Upper lobe of right lung (tissue), 1 donor: ENCODE measurements at places on chromosomes 5 and 9.

- H3K4me3 ChIP-seq, result peak overlapping the region; percentile 64
- H3K27me3 ChIP-seq, result no peaks in the 10 kb centered on the region
- H3K27ac ChIP-seq, result peak overlapping the region; percentile 75
- DNase-seq, result peak; percentile 71
- peaks cover 5% of the 10 kb centered on the region for H3K4me1 ChIP-seq
Measured at GRCh38 chr5:15500325-15501001, 483 bp downstream of the FBXL7 start.

GRCh38 chr5:143874312-143874711, 62.4 kb downstream of the HMHB1 start:
- H3K36me3 ChIP-seq, result no peaks in the 10 kb centered on the region
- no peaks in the 10 kb centered on the region for H3K4me1 ChIP-seq
- no peak overlapping the region for H3K27ac ChIP-seq
- H3K4me3 ChIP-seq, result no peak overlapping the region
- no peak for DNase-seq

DNA sequence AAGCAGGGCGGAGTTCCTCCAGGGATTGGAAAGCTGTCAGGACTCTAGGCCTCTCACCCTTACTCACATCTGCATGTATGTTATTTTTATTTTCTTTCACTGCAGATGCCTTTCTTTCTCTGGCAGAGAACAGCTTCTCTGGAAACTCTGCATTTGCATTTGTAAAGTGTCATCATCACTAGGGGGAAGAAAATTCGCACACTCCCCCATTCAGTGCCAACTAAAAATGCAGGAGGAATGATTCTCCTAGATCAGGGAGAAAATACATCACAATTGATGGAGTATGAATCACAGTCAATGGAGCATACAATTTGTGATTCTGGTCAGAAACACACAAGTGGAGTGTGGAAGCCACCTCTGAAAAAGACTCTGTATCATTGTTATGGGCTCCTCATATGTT, 351.4 kb upstream of the FTMT start:
- H3K4me1 ChIP-seq, result peaks cover 7% of the 10 kb centered on the region
- no peaks in the 10 kb centered on the region for H3K36me3 ChIP-seq
- DNase-seq, result no peak
- no peak overlapping the region for H3K27ac ChIP-seq
- no peaks in the 10 kb centered on the region for H3K27me3 ChIP-seq

- no peak for DNase-seq
- H3K27ac ChIP-seq, result no peak overlapping the region
- H3K36me3 ChIP-seq, result no peaks in the 10 kb centered on the region
- H3K4me3 ChIP-seq, result no peak overlapping the region
- H3K4me1 ChIP-seq, result no peaks in the 10 kb centered on the region
- H3K27me3 ChIP-seq, result no peaks in the 10 kb centered on the region
Measured at GRCh38 chr5:101505891-101506570, 602.9 kb upstream of the ST8SIA4 start.

DNA sequence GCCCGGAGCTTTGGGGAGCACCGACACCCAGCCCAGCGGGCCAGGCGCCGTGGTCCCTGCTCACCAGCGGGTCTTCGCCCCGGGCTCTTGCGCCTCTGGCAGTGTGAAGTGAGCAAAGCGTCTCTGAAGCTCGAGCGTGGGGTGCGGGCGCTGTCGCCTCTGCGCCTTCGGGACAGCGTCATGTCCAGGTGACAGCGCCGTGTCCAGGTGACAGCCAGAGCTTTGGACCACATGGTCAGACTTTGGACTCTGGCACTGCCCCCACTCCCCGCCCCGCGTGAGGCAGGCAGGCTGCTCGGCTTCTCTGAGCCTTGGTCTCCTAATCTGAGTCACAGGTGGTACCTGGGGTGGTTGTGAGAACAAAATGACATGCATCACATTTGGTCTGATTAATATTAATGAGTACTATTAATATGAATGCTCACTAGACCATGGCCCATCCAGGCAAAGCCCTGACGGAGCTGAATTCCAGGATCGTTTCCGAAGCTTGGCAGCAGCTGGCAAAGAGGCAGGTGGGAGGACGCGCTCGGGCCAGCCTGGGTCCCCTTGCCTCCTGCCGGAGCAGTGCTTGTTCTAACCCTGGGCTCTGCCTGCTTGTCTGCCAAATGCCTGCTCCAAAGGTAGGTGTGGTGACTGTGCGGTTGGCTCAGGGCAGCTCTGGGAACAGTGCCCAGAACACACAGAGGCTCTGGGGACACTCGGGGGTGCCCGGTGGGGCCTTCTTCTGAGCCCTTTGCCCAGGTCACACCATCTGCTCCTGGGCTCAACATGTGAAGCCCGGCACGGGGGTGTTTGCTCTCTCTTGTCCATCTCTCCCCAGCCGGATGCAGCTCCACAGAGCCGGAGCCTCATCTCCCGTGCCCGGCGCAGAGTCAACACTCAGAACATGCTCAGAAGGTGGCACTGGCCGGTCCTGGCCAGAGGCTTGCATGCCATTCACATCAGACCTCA, 157.1 kb downstream of the OLFM1 start:
- H3K36me3 ChIP-seq, result no peaks in the 10 kb centered on the region
- no peaks in the 10 kb centered on the region for H3K4me1 ChIP-seq
- H3K27me3 ChIP-seq, result peaks cover 22% of the 10 kb centered on the region
- DNase-seq, result peak; percentile 70

DNA sequence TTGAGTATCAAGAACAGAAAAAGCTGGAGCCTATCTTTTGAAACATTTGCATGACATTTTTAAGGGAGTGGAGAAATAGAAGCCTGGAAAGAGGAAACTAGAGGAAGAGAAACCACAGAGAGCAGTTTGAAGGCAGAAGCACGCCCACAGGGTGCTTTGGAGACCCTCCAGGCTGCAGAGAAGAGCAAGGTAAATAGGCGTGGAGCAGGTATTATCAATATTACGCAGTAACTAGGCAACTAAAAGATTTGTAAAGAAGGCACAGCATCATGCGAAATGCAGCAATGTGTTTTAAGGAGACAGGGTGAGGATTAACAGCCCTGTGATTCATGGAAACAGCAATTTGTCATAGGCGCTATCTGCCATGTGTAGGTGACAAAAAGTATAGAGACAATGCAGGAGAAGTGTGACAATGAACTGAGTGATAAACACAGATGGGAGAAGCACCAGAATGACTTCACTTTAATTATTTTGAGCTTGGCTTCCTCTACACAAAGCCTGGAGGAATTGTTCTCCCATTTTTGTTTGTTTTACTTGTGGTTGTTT, 281.2 kb downstream of the BRINP1 start:
- DNase-seq, result no peak
- no peaks in the 10 kb centered on the region for H3K36me3 ChIP-seq
- H3K27ac ChIP-seq, result no peak overlapping the region
- H3K4me1 ChIP-seq, result no peaks in the 10 kb centered on the region

DNA sequence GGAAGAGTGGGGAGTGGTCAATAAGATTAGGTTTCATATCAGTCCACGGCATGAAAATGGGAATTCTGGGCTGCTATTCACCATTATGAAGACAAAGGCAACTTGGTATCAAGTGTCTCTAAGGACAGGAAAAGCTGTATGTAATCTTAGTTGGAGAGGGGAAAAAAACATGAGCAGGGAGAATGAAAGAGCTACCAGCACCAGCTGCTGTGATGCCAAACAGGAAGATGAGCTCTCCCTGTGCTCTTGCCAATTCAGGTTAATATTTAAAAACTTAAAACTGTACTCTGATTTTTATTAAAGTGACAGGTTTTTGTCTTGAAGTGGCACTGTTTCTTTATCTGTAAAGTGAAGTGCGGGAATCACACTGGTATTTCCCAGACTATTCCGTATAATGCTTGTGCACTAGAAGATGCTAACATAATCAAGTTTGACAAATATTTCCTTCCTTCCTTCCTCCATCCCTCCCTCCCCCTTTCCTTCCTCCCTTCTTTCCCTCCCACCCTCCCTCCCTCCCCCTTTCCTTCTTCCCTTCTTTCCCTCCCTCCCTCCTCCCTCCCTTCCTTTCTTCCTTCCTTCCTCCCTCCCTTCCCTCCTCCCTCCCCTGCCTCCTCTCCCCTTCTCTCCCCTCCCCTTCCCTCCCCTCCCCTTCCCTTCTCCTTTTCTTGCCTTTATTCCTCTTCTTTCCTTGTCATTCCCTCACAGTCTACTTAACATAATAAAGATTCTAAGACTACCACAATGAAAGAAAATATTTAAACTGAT, 1383.0 kb upstream of the C9orf72 start:
- no peaks in the 10 kb centered on the region for H3K27me3 ChIP-seq
- no peaks in the 10 kb centered on the region for H3K4me1 ChIP-seq
- no peak overlapping the region for H3K4me3 ChIP-seq
- no peak overlapping the region for H3K27ac ChIP-seq
- no peak for DNase-seq

GRCh38 chr5:43609752-43610151, 6.8 kb downstream of the NNT start:
- no peak for DNase-seq
- no peak overlapping the region for H3K27ac ChIP-seq
- peaks cover 57% of the 10 kb centered on the region for H3K36me3 ChIP-seq
- peaks cover under 1% of the 10 kb centered on the region for H3K4me1 ChIP-seq
- no peak overlapping the region for H3K4me3 ChIP-seq

- peaks cover 10% of the 10 kb centered on the region for H3K4me1 ChIP-seq
- no peak for DNase-seq
- H3K4me3 ChIP-seq, result peak overlapping the region; percentile 79
- H3K27me3 ChIP-seq, result no peaks in the 10 kb centered on the region
- H3K27ac ChIP-seq, result peak overlapping the region; percentile 90
Measured at GRCh38 chr5:14582797-14583137, 1.2 kb downstream of the OTULINL start.

DNA sequence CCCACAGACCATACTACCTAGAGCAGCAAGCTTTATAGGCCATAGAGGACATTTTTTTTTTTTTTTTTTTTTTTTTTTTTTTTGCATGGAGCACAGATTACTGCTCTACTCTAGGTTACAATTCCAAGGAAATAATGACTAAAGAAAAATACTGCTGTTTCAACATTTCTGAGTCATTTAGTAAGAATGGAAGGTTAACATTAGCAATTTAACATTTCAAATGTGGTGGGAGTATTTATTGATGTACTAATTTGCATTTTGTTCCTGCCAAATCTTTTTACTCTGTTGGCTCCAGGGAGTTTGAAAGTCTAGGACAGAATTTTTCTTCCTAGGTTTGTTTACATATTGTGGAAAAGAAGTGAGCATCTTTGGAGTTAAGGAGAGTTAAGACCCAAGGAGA, 142.1 kb upstream of the CCDC152 start:
- DNase-seq, result no peak
- H3K4me1 ChIP-seq, result no peaks in the 10 kb centered on the region
- H3K4me3 ChIP-seq, result no peak overlapping the region
- no peak overlapping the region for H3K27ac ChIP-seq
- no peaks in the 10 kb centered on the region for H3K27me3 ChIP-seq

DNA sequence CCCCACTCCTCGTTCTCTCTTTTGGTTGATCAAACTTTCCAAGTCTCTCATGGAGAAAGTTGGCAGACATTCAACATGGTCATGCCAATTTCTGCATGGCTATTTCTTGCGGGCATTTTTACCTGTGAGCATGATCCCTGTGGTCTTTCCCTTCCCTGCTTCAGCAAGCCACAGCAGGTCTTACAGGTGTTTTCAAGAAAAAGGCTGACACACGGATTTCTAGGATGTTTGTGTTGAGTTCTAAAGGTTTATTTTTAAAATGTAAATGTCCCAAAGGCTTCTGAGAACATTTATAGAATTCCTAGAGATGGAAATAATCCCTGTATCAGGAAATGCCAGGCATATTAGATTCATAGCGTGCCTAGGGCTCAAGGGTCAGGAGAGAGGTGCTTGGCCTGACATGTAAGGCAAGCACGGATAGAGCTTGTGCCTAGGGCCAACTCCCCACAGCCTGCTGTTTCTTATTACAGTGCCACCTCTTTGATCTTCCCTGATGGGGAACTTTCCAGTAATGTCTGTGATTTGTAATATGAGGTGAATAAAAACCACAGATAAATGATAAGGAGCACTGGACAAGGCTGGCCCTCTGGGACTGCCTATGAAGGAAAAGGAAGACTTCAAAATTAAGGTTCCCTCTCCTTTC, 79.8 kb downstream of the MUSK start:
- no peaks in the 10 kb centered on the region for H3K27me3 ChIP-seq
- H3K4me3 ChIP-seq, result no peak overlapping the region
- no peaks in the 10 kb centered on the region for H3K36me3 ChIP-seq
- H3K27ac ChIP-seq, result no peak overlapping the region
- DNase-seq, result no peak

GRCh38 chr9:113581865-113582697, 118.6 kb downstream of the RGS3 start:
- H3K36me3 ChIP-seq, result peaks cover 36% of the 10 kb centered on the region
- H3K4me3 ChIP-seq, result peak overlapping the region; percentile 36
- peak overlapping the region; percentile 79 for H3K27ac ChIP-seq
- H3K4me1 ChIP-seq, result peaks cover 79% of the 10 kb centered on the region
- peak; percentile 89 for DNase-seq

DNA sequence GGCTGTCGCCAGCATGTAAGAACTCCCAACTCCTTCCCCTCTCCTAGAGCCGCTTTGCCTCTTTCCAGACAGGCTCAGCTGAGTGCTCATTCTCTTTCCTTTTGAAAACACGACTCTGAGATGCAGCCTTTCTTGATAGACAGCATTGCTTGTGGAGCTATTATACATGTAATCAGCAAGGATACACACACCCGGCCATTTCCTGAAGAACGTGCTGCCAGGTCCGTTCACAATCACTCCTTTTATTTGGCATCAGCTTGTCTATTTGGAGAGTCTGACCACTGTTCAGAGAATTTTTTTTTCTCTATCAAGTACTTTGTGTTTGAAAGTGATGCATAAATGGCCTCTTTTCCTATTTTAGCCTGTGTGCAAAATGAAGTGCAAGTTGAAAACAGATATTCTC, 328.7 kb downstream of the MARCHF11 start:
- no peak for DNase-seq
- no peaks in the 10 kb centered on the region for H3K27me3 ChIP-seq
- H3K36me3 ChIP-seq, result no peaks in the 10 kb centered on the region
- no peak overlapping the region for H3K27ac ChIP-seq
- peaks cover 11% of the 10 kb centered on the region for H3K4me1 ChIP-seq
- no peak overlapping the region for H3K4me3 ChIP-seq

GRCh38 chr5:52684051-52684450, 103.7 kb upstream of the ITGA1 start:
- H3K27ac ChIP-seq, result no peak overlapping the region
- no peak for DNase-seq
- H3K27me3 ChIP-seq, result no peaks in the 10 kb centered on the region
- no peak overlapping the region for H3K4me3 ChIP-seq
- no peaks in the 10 kb centered on the region for H3K36me3 ChIP-seq

DNA sequence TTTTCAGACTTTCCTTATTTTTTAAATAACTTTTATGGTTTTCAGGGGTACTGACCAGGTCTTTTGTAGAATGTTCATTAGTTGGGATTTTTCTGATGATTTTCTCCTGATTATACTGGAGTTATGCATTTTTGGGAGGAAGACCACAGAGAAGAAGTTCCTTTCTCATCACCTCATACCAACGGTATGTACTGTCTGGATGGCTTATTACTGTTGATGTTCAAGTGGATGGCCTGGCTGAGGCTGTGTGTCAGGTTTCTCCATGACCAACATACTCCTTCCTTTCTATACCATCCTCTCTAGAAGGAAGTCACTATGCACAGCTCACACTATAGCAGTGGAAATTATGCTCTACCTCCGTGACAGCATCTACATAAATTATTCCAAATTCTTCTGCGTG, 71.1 kb upstream of the NR3C1 start:
- DNase-seq, result no peak
- H3K36me3 ChIP-seq, result no peaks in the 10 kb centered on the region
- no peak overlapping the region for H3K27ac ChIP-seq
- no peaks in the 10 kb centered on the region for H3K27me3 ChIP-seq
- no peaks in the 10 kb centered on the region for H3K4me1 ChIP-seq

- H3K4me3 ChIP-seq, result no peak overlapping the region
- H3K4me1 ChIP-seq, result no peaks in the 10 kb centered on the region
- no peak overlapping the region for H3K27ac ChIP-seq
- H3K27me3 ChIP-seq, result no peaks in the 10 kb centered on the region
- no peaks in the 10 kb centered on the region for H3K36me3 ChIP-seq
Measured at GRCh38 chr5:74183041-74183440, 457.5 kb downstream of the ENC1 start.
